ENCODE measurements at places on chromosomes 16 and 17. TPM values are rescaled to one million over a fixed set of nuclear protein-coding genes. Genes with fewer than 3 reads are reported as not detected.
A peak's percentile ranks its signal among the peaks of the same experiment; 100 is the strongest.

Gene SDR42E1
- polyA plus RNA-seq = 0.32 TPM

DNA sequence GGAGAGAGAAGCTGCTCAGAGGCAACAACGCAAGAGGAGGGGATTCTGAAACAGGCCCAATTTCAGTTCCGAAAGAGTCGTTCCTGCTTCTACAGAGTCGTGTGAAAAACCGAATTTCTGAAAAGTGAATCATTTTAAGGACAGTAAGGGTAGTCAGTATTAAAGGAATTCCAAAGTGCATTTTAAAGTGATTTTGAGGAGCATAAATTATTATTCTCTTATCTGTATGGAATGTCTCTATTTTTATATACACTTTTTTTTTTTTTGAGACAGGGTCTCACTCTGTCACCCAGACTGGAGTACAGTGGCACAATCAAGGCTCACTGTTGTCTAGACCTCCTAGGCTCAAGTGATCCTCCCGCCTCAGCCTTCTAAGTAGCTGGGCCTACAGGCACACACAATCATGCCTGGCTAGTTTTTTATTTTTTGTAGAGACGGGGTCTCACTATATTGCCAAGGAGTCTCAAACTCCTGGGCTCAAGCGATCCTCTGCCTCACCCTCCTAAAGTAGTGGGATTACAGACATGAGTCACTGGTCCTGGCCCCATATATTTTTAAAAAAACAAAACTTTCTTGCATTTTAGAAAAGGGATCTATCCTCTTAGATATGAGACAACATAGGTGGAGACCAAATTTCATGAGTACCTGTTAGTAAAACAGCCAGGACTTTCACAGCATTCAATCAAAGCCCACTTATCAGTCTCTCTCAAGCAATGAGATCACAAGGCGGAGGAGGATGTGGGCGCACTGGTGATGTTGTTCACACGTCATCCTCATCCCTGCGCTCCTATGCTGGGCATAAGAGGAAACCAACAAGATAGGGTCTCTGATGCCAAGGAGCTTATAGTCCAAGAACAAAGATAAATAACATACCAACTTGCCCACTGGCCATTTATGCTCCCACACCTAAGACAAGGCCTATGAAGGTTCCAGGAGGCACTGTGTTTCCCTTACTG is 53.2 kb downstream of the SMG6 start:
- peak; percentile 58 for DNase-seq

GRCh38 chr16:70713342-70713741 is 27.5 kb upstream of the MTSS2 start:
- no peak for DNase-seq

- no peak for DNase-seq
Observed at GRCh38 chr16:61858988-61859387, 177.2 kb downstream of the CDH8 start.

DNA sequence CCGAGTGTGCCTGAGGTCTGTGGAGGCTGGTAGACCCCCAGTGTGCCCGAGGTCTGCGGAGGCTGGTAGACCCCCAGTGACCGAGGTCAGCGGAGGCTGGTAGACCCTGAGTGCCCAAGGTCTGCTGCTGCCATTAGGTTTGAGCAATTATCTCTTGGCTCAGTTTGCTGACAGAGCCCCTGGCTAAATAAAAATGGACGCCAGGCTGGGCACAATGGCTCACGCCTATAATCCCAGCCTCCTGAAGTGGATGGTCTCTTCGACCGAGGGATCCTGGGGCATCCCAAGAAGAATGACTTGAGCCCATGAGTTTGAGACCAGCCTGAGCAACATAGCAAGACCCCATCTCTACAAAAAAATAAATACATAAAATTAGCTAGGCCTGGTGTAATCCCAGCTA is 98.7 kb upstream of the ZNF469 start:
- DNase-seq = no peak

DNA sequence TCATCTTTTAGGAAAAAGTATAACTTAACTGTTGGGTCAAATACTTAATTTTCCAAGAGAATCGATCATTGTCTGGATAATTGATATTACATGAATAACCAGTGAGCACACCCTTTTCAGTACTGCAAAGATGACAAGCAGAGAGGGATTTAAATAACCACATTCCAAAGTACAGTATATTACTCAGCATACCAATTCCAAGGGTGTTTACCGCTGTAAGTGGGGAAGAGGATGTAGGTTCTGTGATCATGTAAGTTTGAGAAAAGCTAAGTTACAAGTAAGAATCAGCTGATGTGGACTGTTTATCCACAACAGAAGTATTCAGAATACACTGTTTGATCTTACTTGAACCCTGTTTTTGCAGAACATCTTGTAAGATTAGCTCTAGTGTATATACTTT is 6.1 kb downstream of the GDE1 start:
- peak; percentile 50 for DNase-seq

DNA sequence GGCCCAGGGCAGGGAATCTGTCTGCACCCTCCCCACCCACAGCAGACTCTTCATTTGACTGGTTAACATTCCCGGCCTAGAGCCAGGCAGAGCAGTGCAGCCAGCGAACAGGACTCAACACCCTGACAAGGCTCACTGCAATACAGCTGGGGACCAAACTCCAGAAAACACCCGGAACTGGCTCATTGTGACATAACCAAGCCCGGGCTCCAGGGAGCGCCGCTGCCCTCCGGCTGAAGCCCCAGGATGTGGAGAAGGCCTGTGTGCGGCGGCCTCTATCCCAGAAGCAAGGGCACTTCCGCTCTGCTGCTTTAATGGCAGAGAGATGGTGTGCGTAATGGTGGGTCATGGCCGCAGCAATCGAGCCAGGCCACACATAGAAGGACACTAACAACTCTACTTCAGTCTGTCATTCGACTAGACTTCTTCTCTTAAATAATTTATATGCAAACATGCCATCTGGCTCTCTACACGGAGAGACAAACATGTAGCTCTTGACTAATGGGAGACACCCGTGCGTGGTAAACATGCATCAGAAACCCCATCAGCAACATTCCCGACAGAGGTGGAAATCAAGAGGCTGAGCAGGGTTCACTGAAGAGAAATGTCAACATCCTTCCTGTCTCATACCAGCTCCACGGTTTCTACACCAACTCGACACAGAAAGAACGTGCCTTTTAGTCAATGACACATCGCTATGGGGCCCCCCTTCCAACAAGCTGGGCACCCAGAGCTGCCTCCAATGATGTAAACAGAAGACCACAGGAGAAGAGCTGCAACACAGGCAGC is 18.0 kb downstream of the KLHDC4 start:
- DNase-seq = no peak

DNA sequence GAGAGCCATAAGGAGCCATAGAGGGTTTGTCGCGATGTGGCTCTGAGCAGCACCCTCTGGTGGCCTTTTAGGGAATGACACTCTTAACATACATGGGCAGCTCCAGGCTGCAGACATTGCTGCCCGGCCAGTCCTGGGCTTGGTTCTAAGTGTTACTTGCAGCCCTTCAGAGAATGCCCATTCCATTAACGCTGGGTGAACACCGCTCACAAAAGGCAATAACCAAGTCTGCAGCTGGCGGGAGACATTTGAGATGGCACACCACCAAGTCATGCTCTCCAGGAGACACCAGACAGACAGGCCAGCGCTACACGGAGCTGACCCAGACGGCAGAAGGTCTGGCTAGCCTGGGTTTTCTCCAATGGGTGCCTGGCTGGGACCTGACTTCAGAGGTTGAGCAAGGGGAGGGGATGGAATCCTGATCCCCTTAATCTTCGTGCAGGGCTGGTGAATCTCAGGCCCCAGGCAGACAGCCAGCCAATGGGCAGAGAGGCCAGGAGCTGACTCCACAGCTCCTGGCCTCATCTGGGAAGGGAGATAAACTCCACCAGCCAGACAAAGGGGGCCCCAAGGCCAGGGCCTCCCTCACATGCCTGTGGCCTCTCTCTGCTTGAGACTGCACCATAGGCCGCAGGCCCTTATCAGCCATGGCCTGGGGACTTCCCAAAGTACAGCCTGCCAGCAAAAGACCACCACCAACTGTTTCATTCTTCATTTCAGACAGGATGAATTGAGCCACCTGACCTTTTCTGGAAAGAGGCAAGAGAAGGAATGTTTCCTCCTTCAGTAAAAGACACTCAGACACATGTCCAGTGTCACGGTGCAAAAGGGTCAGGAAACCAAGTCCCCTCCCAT is 58.8 kb downstream of the ZDHHC7 start:
- DNase-seq = peak; percentile 82

GRCh38 chr17:61848247-61848646 is 15.1 kb downstream of the BRIP1 start:
- DNase-seq = no peak

- DNase-seq = peak; percentile 20
Observed at GRCh38 chr17:62755141-62755851, 52.8 kb downstream of the MARCHF10 start.

DNA sequence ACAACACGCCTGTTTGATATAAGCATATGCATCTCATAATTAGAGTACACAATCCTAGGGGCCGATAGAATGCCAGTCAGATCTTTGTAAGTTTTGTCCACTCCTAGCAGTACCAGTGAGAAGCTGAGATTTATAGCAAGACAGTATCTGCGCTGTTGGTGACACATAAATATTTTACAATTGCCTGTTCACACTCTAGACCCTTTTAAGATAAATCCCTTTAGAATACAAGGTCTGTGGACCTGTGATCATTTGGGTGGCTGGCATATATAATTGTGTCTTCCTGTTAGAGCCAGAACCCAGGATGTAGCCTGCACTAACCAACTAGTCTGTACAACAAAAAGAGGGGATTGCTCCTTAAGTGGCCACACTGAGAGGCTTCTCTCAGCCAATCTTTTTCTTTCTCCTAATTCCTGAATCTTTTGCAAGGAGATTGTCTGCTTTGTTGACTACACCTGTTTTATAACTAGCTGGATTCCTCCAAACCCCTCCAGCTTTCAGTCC is 74.7 kb downstream of the WIPI1 start:
- DNase-seq = no peak

GRCh38 chr16:11507350-11507749 is 79.4 kb downstream of the LITAF start:
- no peak for DNase-seq

DNA sequence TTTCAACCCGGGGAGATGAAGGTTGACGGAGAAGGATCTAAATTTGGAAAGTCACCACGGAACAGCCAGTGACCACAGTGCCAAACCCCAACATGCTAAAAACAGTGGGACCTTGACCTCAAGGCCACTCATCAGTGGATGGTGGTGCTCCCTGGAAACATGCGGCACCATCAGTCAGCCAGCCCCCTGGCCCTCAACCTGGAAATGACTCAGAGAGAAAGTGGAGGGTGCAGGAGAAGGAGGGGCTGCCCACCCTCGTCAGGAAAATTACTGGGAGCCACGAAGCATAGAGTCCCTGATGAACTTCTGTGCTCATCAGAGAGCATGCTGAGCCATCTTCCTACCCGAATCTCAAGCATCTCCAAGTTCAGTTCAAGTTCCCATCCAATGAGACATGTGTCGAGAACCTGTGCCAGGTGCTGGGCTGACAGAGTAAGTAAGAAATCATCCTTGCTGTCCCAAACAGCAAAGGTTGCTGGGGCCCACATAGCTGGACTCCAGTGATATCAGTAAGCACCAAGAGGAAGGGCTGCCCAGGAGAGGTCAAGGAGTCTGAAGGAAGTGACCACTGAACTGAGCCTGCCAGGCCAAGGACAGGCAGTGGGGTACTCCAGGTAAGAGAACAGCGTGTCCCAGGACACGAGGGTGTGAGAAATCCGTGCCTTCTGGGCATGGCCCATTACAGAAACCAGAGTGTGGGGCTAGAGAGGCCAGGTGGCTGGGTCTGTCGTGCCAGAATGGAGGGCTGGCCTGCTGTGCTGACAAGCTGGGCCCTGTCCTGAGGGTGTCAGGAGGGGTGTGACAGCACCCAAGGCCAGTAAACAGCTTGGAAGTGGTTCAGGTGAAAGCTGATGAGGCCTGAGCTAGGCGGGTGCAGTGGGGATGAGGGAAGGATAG is 5.2 kb downstream of the PECAM1 start:
- peak; percentile 88 for DNase-seq

DNA sequence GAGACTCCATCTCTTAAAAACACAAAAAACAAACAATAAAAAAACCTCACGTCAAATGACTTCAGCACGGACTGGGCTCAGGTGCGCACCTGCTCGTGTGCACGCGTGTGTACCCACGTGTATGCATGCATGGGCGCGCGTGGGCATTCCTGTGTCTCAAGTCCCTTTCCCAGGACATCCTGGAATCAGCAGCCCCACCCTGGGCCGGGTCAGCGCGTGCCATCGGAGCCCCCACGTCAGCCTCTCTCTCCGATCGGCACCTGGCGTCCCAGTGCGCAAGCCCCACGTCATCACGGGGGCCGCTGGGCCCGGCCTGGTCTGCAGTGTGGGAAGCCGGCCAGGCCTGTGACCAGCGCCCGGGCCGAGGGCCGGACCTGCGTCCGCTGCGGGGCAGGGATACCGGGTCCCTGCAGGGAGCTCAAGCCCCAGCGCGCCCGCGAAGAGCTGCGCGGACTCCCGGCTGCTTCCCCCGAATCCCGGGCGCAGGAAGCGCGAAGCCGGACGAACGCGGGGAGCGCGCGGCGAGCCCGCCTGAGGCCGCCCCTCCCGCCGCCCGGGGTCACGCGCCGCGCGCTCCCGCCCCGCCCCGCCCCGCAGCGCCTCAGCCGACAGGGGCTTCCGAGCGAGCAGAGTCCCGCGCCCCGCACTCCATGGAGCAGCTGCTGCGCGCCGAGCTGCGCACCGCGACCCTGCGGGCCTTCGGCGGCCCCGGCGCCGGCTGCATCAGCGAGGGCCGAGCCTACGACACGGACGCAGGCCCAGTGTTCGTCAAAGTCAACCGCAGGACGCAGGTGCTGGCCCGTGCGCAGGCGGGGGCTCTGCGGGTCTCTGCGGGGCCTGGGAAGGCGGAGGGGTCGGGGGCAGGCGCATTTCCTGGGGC is at the start of gene FN3K:
Gene FN3K, plus strand, starts transcription at position 629 of the 880 bp plus-strand sequence. Its CDS starts 22 bp downstream, at position 651.
- DNase-seq = peak; percentile 85

DNA sequence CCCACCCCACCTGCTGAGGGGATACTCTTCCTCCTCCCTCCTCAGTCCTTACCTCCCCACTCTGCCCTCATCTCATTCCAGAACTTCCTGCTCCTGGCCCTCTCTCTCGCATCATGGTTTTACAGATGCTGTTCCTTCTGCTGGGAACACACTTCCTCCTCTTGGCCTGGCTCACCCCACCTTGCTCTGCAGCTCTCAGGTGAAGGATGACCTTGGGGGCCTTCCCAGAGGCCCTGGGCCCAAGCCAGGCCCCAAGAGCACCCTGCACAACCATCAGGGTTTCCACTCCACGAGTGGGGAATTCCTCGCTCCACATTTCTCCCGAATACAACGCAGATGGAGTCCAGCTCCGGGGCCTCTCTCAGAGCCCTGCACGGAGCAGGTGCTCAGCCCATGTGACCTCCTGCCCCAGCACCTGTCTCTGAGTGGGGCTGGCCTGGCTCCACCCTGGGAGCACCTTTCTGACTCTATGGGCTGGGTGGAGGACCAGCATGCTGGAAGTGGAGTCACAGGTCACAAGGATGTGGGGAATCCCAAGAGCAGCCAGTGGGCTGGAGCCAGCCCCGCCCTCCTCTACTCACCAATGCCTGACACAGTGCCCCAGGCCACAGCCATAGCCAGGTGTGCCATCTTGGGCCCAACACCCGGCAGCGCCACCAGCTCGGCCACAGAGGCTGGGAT is 4.5 kb downstream of the NTHL1 start:
- DNase-seq = no peak
